Activated T-helper 1 cell treated with anti-CD3 and anti-CD28 coated beads, Interleukin-2, amount 50 U/mL, for 16 hours (primary cell): ENCODE measurements at places on chromosomes 3 and 15.

- no peak for DNase-seq
These were observed 74.1 kb downstream of the SUMF1 start for GRCh38 chr3:4392992-4393391.

DNA sequence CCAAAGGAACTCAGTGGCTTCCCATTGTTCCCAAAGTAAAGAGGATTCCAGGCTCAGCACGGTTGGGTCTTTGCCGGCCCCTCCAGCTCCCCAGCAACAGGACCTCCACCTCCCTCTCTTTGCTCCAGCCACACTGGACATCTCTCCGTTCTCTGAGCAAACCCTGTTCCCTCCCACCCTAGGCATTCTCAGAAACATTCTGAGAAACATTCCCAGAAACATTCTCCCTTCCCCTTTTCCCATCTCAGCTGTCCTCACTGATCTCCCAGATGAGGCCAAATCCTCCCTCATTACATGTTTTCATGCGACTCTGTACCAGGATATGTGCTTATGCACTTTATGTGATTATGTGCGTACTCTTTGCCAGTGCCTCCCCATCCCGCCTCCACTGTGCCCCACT lies 14.1 kb downstream of the CCDC33 start:
- DNase-seq, result no peak

- no peak for DNase-seq
These were observed 63.6 kb downstream of the SLC15A2 start for GRCh38 chr3:121957674-121958415.

- no peak for DNase-seq
These were observed 17.7 kb downstream of the RPL22L1 start for GRCh38 chr3:170852324-170852723.

- no peak for DNase-seq
These were observed 450.2 kb downstream of the RBMS3 start for GRCh38 chr3:29731050-29731449.
